ENCODE measurements at places on chromosomes 6 and 20. TPM values are rescaled to one million over a fixed set of nuclear protein-coding genes. Genes with fewer than 3 reads are reported as not detected.

RPP40 gene
- polyA plus RNA-seq = 9.5 TPM

TMEM217 gene
- polyA plus RNA-seq = 0.57 TPM

- peak; percentile 19 for DNase-seq
Measured at GRCh38 chr6:29489286-29489685, 1.5 kb upstream of the MAS1L start.

DNA sequence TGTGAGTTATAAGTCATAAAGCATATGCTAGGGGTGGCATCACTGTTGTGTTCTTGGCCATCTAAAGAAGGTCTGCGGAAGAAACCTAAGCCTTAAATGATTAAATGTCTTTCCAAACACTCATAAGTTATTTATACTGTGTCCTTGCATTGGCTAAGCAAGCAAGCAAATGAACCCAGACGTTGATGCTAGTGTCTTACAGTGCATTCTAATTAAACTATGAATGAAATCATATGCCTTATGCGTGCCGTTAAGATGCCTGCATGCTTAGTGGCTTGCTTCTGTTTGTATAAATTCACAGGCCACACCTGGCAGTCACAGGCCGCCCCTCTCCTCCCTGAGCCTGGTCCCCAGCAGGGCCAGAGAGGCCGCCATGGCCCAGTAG is 49.9 kb downstream of the RIN2 start:
- DNase-seq = no peak

TREM2 gene
- polyA plus RNA-seq = 0.90 TPM

GRCh38 chr20:61757-62156 is 25.7 kb upstream of the DEFB125 start:
- no peak for DNase-seq

DNA sequence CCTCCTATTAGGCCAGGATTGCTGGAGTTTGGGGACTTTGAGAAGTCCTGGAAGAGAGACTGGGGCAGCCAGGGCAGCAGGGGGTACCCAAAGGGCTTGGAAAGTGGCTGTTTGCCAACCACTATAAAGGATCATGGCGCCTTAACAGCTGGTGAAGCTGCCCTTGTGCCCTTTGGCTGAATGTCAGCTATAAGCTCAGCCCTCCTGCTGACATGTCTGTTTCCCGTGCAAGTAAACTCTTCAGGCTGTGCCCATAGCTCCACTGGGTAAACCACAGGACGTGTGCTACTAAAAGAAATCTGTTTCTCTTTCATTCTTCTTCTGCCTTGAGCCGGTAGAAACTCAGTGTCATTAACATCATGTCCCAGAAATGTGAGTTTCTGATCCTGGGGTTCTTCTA is 97.3 kb downstream of the CAP2 start:
- DNase-seq = no peak

CDH4 gene
- not detected for polyA plus RNA-seq

KIAA0408 gene
- polyA plus RNA-seq = 0.07 TPM

DNA sequence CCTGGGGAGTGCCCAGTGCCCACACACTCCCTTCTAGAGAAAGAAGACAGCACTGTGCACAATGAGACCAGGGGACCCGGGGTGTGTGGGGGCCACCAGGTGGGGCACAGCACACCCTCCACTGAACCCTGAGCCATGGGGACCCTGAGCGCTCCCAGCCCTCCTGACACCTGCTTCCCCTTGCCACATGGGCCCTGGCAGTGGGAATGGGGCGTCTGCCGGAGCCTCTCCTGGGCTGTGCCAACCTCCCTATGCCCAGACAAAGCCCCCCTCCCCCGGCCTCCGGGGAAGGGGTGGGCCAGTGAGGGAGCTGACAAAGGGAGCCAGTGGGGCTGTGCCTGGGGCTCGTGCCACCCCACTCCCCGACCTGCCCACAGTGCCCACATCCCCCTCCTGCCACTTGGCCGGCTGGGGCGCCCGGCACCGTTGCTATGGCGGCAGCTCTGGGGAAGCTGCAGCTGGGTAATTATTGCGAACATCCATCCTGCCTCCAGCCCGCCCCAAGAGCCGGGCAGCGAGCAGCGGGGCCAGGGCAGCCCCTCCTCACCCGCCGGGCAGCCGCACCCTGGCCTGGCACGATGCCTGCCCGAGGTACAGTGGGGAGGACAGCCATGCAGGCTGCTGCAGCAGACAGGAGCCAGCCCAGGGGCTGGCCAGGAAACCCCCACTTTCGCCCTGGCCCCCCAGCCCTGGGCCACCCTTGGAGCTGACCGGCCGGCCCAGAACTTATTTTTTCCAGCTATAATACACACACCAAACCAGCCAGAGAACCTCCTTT is 41.9 kb upstream of the NOL4L start:
- no peak for DNase-seq

SLC2A10 gene
- 38.9 TPM for polyA plus RNA-seq

VSX1 gene
- polyA plus RNA-seq = 0.03 TPM

- DNase-seq = no peak
Measured at GRCh38 chr6:148578489-148578814, 168.4 kb upstream of the UST start.

DNA sequence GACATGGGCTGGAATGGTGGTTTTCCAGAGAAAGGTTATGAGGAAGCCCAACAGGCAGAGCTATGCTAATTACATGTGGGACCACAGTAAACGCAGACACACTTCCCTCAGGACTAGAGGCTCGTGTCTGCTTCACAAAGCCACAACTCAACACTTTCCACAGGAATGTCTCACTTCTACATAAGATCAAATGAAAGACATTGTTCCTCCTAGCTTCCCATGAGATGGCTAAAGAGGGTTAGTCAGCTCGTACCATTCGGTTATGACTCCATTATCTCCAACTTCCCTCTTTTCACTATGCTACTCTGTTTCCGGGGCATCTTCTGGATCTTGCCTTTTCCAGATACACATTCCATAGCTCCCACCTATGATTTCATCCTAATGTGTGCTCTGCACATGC is 29.1 kb upstream of the ZC3H12D start:
- DNase-seq = no peak

Measured in liver (tissue), 10 donors.